ENCODE measurements at places on chromosomes 7 and 10. TPM values are rescaled to one million over a fixed set of nuclear protein-coding genes. Genes with fewer than 3 reads are reported as not detected.

PDK4 gene
- total RNA-seq, result 0.29 TPM

FEZF1 gene
- 0.61 TPM for total RNA-seq

SYNPO2L gene
- 1.2 TPM for total RNA-seq

C10orf67 gene
- total RNA-seq, result 0.46 TPM

GTPBP4 gene
- 106 TPM for total RNA-seq

PRPS1L1 gene
- total RNA-seq, result not detected

KLLN gene
- 1.4 TPM for total RNA-seq

CELF2 gene
- total RNA-seq, result 65.0 TPM

PSMC2 gene
- 144 TPM for total RNA-seq

CTNNA3 gene
- total RNA-seq, result 0.75 TPM

CPED1 gene
- 6.1 TPM for total RNA-seq

NANOS1 gene
- 3.0 TPM for total RNA-seq

DNA sequence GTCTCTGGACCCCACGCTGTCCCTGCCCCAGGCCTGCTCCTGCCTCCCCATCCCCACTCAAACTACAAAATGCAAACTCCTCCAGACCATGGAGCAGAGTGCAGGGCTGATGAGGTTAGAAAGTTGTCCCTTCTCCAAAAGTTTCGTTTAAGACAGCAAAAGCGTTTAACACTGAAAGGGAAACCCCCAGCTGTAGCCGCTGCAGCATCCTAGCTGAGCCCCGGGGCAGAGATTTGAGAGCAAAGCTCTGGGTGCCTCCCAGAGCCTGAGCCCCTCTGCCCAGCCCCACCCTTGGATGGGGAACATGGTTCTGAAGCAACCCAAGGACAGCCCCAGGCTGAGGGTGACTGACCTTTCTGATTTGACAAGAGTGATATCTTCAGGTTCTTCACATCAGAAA lies 52.8 kb upstream of the ENO4 start:
- H3K4me1 ChIP-seq, result no peaks in the 10 kb centered on the region
- H3K27ac ChIP-seq, result no peak overlapping the region
- H3K27me3 ChIP-seq, result no peaks in the 10 kb centered on the region
- H3K36me3 ChIP-seq, result no peaks in the 10 kb centered on the region

GRCh38 chr7:129664029-129665012 lies 52.8 kb downstream of the NRF1 start:
- H3K27ac ChIP-seq, result peak overlapping the region; percentile 72
- peak overlapping the region; percentile 8 for H3K4me3 ChIP-seq
- H3K36me3 ChIP-seq, result peaks cover 3% of the 10 kb centered on the region
- DNase-seq, result peak; percentile 57
- peaks cover 13% of the 10 kb centered on the region for H3K4me1 ChIP-seq

- H3K27me3 ChIP-seq, result no peaks in the 10 kb centered on the region
- H3K27ac ChIP-seq, result no peak overlapping the region
- no peak overlapping the region for H3K4me3 ChIP-seq
- H3K4me1 ChIP-seq, result peaks cover 18% of the 10 kb centered on the region
- no peaks in the 10 kb centered on the region for H3K36me3 ChIP-seq
- peak; percentile 42 for DNase-seq
Observed at GRCh38 chr10:6151087-6151977, 51.4 kb upstream of the PFKFB3 start.

DNA sequence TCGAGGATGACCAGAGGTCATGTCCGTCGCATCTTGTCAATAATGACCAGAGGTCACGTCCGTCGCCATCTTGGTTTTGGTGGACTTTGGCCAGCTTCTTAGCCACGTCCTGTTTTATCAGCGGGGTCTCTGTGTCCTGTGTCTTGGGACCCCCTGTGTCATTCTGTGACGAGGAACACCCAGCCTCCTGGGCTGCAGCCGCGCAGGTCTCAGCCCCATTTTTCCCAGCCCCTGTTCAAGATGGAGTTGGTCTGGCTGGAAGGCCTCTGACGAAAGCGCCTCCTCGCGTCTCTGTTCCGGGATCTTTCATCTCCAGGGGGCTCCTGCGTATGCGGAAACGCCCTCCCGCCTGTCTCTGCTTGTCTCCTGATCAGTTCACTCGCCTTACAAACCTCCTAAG lies 134.2 kb downstream of the ELFN1 start:
- no peak for DNase-seq
- H3K4me3 ChIP-seq, result no peak overlapping the region
- H3K36me3 ChIP-seq, result no peaks in the 10 kb centered on the region
- no peaks in the 10 kb centered on the region for H3K27me3 ChIP-seq

GRCh38 chr10:62890395-62890794 lies 74.2 kb upstream of the EGR2 start:
- H3K27me3 ChIP-seq, result peaks cover 30% of the 10 kb centered on the region
- peaks cover 13% of the 10 kb centered on the region for H3K4me1 ChIP-seq
- DNase-seq, result no peak
- H3K4me3 ChIP-seq, result no peak overlapping the region
- no peak overlapping the region for H3K27ac ChIP-seq

- H3K27ac ChIP-seq, result peak overlapping the region; percentile 82
- H3K36me3 ChIP-seq, result peaks cover 1% of the 10 kb centered on the region
- peaks cover 47% of the 10 kb centered on the region for H3K4me1 ChIP-seq
- no peak overlapping the region for H3K4me3 ChIP-seq
Observed at GRCh38 chr7:116691664-116692063, 19.7 kb downstream of the MET start.

DNA sequence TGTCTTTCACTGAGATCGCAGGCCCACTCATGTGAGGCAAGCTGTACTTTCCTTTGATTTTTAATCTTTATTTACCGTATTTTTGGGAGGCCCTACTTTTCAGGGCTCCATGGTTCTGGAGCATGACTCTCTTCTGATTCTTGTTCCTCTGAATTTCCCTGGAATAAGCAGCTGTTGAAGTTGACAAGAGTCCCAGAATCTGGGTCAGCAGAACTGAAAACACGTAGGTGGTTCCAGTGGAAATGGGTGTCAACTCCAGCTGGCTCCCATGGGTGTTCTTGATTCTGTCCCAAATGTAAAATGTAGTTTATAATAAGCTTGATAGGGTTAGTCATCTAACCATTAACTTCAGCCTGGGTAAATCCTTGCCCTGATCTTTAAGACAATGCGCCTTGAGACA lies 409.4 kb downstream of the GATA3 start:
- no peak for DNase-seq
- H3K27me3 ChIP-seq, result no peaks in the 10 kb centered on the region
- H3K27ac ChIP-seq, result no peak overlapping the region
- no peak overlapping the region for H3K4me3 ChIP-seq

GRCh38 chr7:47435889-47436312 lies 146.0 kb downstream of the TNS3 start:
- no peaks in the 10 kb centered on the region for H3K4me1 ChIP-seq
- H3K36me3 ChIP-seq, result peaks cover 13% of the 10 kb centered on the region

DNA sequence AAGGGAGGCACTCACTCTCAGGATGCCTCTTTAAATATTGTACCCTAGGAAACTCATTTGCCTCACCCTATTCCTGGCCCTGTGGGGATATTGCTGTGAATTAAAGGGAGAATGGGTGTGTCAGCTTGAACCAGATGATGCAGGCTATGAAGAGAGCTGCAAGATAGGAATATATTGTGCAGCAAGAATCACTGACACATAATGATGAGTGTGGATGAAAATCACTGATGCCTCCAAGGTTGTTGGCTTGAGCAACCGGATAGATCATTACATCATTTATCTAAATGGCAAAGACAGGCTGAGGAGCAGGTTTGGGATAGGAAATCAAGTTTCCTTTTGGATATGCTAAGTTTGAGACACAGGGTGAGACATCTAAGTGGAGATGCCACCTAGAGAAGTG lies 6.2 kb downstream of the SLC26A4 start:
- H3K36me3 ChIP-seq, result no peaks in the 10 kb centered on the region
- no peak overlapping the region for H3K4me3 ChIP-seq
- no peaks in the 10 kb centered on the region for H3K4me1 ChIP-seq
- H3K27me3 ChIP-seq, result peaks cover 10% of the 10 kb centered on the region
- H3K27ac ChIP-seq, result no peak overlapping the region

DNA sequence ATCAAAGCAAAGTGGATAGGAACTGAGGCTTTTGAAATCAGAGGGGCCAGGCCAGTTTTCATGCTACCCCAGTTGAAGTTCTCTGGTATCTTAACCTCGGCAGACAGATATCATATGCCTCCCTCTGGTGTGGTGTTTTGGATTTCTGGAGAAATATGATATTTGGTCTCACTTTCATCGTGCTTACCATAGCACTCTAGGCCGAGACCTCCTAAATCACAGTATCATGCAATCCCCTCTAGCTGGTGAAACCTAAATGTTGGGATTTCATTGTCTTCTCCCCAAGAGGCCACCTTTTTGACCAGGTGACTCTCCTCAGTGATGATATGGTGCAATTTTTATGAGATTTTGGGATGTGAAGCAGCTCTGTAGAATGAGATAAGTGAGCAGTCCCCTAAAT lies 183.5 kb downstream of the CREB5 start:
- H3K36me3 ChIP-seq, result no peaks in the 10 kb centered on the region
- no peak overlapping the region for H3K4me3 ChIP-seq
- no peaks in the 10 kb centered on the region for H3K4me1 ChIP-seq
- DNase-seq, result no peak
- H3K27ac ChIP-seq, result no peak overlapping the region

DNA sequence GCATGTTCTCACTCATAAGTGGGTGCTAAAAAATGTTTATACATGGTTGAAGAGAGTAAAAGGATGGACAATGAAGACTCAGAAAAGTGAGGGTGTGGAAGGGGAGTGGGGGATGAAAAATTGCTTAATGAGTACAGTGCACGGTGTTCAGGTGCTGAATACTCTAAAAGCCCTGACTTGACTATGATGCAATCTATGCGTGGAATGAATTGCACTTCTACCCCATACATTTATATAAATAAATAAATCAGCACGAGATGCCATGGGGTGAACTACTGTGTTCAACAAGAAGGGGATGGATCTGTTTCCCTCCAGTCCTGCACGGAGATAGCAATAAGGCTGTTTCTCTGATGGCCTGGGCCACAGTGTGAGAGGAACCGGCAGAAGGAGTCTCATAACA lies 254.3 kb upstream of the LYZL1 start:
- DNase-seq, result no peak
- no peaks in the 10 kb centered on the region for H3K27me3 ChIP-seq
- H3K4me1 ChIP-seq, result peaks cover 4% of the 10 kb centered on the region
- no peaks in the 10 kb centered on the region for H3K36me3 ChIP-seq

GRCh38 chr10:124072106-124072505 lies 21.3 kb downstream of the CHST15 start:
- H3K36me3 ChIP-seq, result no peaks in the 10 kb centered on the region
- H3K4me3 ChIP-seq, result no peak overlapping the region
- DNase-seq, result no peak
- no peaks in the 10 kb centered on the region for H3K4me1 ChIP-seq

- no peak overlapping the region for H3K27ac ChIP-seq
- peaks cover 5% of the 10 kb centered on the region for H3K4me1 ChIP-seq
- no peaks in the 10 kb centered on the region for H3K36me3 ChIP-seq
- DNase-seq, result no peak
Observed at GRCh38 chr7:158586499-158587161, 993 bp downstream of the PTPRN2 start.

- no peak overlapping the region for H3K4me3 ChIP-seq
- no peak for DNase-seq
- H3K4me1 ChIP-seq, result no peaks in the 10 kb centered on the region
- H3K27me3 ChIP-seq, result no peaks in the 10 kb centered on the region
- no peaks in the 10 kb centered on the region for H3K36me3 ChIP-seq
Observed at GRCh38 chr10:96687317-96688012, 32.8 kb downstream of the PIK3AP1 start.

DNA sequence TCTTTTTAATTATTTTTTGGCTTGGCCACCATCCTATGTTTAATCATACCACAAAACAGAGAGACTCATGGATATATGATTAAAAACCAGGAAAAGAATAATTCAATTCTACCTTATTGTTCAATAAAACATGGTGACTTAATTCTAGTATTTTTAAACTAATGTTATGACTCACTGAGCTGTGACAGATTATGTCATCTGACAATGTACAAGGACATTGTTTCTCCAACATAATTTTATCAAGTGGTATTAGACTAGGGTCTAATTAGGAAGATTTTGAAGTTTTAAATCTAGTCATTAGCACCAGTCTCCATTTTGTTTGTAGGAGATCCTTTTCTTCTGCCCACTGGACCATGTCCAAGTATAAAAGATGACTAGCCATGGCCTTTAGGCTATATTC lies 199.3 kb upstream of the MDFIC start:
- no peaks in the 10 kb centered on the region for H3K4me1 ChIP-seq
- DNase-seq, result no peak

GRCh38 chr10:33478675-33479125 lies 144.2 kb upstream of the NRP1 start:
- H3K4me3 ChIP-seq, result no peak overlapping the region
- no peak overlapping the region for H3K27ac ChIP-seq
- DNase-seq, result no peak
- no peaks in the 10 kb centered on the region for H3K36me3 ChIP-seq
- no peaks in the 10 kb centered on the region for H3K4me1 ChIP-seq

GRCh38 chr7:137836541-137836940 lies 10.2 kb downstream of the DGKI start:
- H3K4me3 ChIP-seq, result no peak overlapping the region
- peaks cover 7% of the 10 kb centered on the region for H3K36me3 ChIP-seq
- peaks cover 6% of the 10 kb centered on the region for H3K4me1 ChIP-seq
- no peak for DNase-seq
- no peaks in the 10 kb centered on the region for H3K27me3 ChIP-seq

DNA sequence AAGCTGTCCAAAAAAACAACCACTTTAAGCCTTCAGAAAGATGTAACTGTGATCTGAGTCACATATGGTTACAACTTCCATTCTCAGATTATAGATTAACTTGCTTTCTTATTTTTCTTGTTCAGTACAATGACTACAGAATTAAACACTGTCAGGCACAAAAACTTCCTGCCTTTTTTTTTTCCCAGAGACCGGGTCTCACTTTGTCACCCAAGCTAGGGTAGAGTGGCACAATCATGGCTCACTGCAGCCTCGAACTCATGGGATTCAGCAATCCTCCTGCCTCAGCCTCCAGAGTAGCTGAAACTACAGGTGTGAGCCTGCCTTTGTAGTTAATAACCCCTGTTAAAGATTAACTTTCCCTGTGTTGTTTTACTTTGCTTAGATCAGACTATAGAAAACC lies 163.2 kb downstream of the AVL9 start:
- H3K4me1 ChIP-seq, result no peaks in the 10 kb centered on the region
- H3K4me3 ChIP-seq, result no peak overlapping the region
- H3K36me3 ChIP-seq, result no peaks in the 10 kb centered on the region
